ENCODE measurements at places on chromosomes 7 and 10.

DNA sequence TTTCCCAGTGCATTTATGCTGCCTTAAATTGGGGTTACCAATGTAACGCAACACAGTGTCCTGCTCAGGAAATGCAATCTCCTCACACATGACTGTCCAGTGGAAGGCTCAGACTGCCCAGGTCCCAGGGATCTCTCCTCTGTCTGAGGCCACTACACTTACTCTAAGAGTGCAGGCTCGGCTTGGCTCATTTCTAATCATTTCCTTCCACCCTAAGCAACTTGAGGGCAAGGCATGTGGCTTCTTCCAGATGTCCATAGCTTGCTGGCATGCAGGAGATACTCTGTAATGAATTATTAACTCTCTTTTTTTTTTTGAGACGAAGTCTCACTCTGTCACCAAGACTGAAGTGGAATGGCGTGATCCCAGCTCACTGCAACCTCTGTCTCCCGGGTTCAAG, 23.7 kb downstream of the PLAC9 start:
- no peak for DNase-seq

DNA sequence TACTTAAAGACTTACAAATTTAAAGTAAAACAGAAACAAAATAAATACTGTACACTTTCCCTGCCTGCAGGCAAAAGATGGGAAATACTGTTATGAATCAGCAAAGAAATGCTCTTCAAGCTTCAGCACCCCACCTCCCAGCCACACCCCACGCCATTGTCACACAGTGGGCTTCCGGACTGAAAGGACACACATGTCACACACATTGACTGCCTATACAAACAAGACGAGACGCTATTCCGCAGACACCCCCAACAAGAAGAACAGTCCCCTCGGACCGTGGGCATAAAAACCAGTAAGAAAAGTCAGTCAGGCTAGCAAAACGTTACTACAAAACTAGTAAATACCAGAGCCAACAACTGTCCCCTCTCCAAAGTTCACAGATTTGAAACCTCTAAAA, 22.2 kb upstream of the PARP12 start:
- DNase-seq = no peak

DNA sequence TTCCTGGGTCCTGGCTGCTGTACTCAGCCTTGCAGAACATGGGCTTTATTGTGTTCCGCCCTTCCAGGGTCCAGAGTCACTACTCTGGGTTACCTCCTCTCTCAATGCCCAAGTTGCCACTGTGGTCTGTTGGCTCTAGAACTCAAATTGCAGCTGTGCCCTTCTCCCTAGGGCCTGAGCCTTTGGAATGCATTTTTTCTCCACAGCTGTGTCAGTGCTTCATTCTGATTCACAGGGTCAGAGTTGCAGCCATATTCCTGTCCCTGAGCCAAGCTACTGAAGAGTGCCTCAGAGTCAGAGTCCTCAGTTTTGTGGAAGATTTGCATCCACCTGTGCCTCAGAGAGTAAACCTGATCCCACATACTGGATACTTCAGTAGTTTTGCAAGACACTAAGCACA, 167.5 kb downstream of the ITGB1 start:
- DNase-seq = no peak

- no peak for DNase-seq
Observed at GRCh38 chr7:71633551-71634008, 501.6 kb downstream of the GALNT17 start.

- no peak for DNase-seq
Observed at GRCh38 chr7:2012044-2012900, 220.5 kb downstream of the MAD1L1 start.

- no peak for DNase-seq
Observed at GRCh38 chr10:29569795-29570194, 65.0 kb downstream of the SVIL start.

- no peak for DNase-seq
Observed at GRCh38 chr7:82704121-82704520, 260.5 kb upstream of the CACNA2D1 start.

DNA sequence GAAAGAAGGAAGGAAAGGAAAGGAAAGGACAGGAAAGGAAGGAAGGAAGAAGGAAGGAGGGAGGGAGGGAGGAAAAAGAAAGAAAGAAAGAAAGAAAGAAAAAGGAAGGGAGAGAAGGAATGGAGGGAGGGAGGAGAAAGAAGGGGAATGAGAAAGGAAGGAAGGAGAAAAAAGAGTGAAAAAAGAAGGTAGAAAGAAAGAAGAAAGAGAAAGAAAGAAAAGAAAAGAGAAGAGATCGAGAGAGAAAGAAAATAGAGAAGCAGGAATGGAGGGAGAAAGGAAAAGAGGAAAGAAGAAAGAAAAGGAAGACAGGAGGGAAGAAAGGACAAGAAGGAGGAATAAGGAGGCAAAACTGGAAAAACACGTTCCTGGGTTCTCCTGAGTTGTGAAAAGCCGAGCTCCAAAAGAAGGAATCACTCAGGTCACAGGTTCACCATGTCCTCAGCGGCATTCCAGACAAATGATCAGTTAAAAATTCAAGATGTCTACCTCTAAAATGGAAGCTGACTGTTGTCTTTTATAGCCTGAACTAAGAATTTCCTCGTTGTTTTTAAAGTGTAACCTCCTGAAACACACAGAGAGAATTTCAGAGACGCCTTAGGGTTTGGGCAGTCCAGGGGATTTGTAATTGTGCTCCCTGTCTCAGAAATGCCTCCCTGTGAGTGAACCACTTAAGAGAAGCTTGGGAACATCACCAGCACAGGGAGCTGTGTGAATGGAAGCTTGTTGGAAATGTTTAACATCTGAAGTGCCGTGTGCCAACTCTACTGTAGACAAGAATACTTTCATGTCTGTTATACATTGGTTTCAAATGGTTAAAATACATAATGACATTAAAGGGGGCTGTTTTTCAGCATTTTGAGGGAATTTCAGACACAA, 80.7 kb downstream of the INHBA start:
- DNase-seq = no peak

DNA sequence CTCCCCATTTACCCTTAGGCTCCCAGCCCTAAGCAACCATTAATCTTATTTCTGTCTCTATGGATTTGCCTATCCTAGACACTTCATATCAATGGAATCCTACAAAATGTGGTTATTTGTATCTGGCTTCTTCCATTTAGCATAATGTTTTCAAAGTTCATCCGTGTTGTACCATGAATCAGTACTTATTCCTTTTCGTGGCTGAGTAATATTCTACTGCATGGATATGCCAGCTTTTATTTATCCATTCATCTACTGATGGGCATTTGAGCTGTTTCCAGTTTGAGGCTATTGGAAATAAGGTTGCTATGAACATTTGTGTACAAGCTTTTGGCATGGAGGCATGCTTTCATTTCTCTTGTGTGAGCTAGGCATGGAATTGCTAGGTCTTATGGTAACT, 121.1 kb downstream of the WDR11 start:
- DNase-seq = no peak

GRCh38 chr7:46071076-46071475, 150.0 kb upstream of the IGFBP3 start:
- no peak for DNase-seq

DNA sequence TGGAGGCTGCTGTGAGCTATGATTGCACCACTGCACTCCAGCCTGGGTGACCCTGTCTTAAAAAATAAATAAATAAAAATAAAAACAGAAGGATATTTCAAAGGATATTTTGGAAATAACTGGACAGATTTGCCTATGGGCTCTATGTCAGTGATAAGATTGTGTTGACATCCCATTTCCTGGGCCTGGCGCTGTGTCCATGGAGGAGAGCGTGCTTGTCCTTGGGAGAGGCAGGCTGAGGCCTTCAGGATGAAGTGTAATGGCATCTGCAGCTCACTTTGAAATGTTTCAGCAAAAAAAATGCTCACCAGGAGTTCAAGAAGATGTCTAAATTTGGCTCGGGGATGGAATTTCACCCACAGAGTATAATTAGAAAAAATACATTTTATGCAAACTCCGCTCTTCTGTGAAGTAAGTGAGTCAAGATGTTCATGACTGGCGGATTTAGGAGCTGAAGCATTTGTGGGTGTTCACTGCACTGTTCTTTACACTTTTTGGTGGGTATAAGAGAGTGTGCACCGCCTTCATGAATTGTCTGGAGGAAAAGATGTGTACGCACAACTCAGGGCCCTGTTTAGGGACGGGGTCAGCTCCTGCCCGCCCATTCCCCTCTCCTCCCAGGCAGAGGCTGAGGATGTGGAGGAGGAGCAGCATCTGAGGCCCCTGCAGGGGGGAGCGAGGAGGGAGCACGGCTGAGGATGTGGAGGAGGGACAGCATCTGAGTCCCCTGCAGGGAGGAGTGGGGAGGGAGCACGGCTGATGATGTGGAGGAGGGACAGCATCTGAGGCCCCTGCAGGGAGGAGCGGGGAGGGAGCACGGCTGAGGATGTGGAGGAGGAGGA, 18.5 kb upstream of the FOXL3 start:
- no peak for DNase-seq

DNA sequence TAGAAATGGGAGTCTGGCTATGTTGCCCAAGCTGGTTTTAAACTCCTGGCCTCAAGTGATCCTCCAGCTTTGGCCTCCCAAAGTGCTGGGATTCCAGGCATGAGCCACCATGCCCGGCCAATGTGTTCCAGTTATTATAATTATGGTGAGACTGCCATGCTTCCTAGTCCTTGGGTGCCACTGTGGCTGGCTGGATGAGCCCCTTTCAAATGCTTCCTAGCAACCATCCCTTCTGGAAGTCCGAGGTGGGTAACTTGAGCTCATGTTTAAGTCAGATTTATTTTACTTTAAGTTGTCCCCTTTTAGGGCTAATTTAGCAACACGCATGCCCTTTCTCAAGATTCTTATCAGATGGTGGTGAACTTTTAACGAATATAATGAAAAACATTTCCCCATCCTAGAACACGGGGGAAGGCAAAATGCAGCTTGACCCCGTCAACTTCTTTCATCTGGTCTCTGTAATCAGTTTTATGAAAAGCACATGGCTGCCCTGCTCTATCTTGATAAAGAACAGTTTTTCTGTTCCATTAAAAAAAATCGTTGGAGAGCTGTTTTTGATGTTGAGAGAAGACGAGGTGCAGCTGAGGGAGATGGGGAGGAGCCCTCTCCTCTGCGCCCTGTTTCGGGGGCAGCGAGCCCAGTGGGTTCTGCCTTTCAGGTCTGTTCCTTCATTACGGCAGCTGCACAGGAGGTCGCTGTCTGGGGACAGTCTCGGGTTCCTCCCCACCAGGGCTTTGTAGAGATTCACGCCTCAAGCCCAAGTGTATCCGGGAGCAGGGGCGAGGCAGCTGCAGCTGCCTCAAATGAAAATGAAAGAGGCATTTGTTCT, 61.0 kb upstream of the MKI67 start:
- no peak for DNase-seq

DNA sequence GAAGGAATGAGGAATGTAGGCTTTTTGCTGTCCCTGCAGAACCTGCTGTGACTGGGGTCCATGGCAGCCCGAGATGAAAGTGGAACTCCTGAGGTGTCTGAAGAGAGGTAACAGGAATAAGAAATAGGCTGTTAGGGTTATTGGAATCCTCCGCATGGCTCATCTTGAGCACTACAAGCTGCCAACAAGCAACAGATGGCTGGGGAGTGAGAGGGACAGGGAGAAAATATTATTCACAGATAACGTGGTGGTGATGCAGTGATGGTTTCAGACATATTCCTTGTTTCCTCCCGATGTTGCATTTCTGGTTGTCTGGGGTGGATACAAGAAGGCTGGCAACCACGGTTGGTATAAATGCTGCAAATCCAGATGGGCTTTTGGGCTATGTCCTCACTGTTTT, 46.1 kb downstream of the AP3M1 start:
- no peak for DNase-seq

- no peak for DNase-seq
Observed at GRCh38 chr10:126839094-126839761, 66.0 kb upstream of the DOCK1 start.

GRCh38 chr7:105352901-105353668, 35.6 kb downstream of the SRPK2 start:
- no peak for DNase-seq

DNA sequence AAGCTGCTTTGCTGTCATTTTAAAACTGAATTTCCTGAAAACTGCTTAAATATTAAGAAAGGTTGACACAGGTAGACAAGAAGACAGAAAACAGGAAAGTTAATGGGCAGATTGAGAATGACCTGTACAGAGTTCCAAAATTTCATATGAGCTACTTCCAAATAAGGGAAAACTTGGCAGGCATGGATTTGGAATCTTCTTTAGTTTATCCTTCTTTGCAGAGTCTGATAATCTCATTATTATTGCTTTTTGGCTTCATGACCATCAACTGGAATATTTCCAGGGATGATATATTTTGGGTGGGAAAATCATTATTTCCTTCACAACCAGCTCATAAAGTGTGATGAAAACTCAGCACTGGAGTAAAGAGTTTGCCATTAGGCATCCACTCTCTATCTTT, 346.5 kb upstream of the NPVF start:
- no peak for DNase-seq

- DNase-seq = no peak
Observed at GRCh38 chr10:74380795-74381194, 229.8 kb downstream of the ADK start.

DNA sequence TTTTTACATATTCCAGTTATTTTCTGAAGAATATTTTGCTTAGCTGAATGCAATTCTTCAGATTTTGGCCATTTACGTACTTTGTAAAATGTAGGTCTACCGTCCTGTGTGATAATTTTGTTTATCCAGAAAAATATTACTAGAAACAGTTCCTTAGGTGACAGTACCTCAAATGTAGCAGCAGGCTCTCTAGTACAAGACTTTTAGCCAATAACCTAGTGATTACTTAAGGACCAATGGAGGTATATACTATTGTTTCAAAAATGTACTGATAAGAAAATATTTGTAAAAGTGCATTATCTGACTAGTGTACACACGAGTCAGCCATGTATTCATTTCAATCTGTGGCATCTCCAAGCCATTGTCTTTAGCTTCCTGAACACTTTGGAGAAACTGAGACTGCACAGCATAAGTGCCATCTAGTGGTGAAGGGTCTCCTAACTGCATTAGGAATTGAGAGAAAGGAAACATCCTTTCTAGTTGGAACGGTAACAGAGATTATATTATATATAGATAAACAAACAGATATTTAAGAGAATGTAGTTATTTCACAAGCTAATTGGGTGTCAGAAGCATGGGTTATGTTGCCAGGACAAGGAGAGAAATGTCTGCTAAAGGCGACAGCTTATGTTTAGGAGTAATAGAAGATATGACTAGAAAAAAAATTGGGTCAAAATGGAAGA, 23.7 kb downstream of the RTKN2 start:
- no peak for DNase-seq

GRCh38 chr10:92957223-92958010, 103.2 kb upstream of the CYP26C1 start:
- DNase-seq = no peak

DNA sequence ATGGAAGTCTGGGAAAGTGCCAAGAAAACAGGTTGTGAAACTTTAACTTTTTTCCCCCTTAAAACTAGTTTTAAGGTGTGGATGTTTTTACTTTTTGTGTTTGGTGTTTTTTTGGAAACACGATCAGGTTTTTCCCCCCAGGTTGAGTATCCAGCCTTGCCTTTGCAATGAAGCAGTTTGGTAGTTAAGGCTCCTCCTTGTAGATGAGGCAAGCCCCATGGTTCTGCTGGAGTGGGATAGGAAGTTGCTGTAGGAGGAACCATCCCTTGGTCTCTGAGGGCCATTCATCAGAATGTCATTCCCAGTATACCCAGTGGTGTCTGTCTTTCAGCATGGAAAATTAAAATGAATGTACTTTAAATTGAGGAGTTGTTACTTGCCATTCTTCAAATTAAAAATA, 2.7 kb downstream of the CUL1 start:
- DNase-seq = no peak

- DNase-seq = no peak
Observed at GRCh38 chr10:47101196-47101595, 190.0 kb downstream of the PTPN20 start.

GRCh38 chr7:95886501-95887090, 114.2 kb downstream of the DYNC1I1 start:
- DNase-seq = no peak

GRCh38 chr10:54133203-54133602, 667.8 kb downstream of the PCDH15 start:
- DNase-seq = no peak
